Activated CD8-positive, alpha-beta memory T cell treated with anti-CD3 and anti-CD28 coated beads for 1 hour (primary cell): ENCODE measurements at places on chromosomes 3 and 15.

- no peak for DNase-seq
These were observed 87.1 kb downstream of the GABRG3 start for GRCh38 chr15:27057904-27058645.

DNA sequence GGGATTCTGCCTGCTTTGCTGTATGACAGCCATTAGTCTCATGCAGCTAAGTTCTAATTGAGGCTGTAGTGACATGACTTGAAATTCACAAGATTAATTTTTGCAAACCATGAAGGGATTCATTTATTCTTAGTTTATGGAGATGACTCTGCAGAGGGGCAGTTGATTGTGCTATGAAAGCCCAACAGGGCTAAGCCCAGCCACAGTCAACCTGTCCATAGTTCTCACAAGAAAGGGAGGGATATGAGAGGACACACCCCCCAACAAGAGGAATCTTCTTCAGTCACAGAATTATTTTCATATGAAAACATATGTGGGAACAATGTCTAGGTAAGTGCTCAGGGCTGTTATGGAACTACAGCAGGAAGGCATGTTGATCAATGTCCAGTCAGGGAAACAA, 61.9 kb upstream of the ABHD17C start:
- no peak for DNase-seq

DNA sequence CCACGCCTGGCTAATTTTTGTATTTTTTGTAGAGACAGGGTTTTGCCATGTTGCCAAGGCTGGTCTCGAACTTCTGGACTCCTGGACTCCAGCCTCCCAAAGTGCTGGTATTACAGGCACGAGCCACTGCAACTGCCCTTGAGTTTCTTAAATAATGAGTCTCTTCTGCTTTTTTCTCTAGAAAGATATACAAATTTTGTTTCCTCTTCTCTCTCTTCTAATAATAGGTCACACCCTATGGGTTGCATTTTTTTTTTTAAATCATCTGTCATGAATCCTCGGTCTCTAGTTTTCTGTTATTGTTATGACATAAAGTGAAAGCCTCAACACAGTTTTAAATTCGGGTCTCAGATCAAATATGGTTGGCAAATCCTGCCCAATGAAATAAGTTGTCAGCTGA, 111.2 kb downstream of the IL12A start:
- no peak for DNase-seq

- no peak for DNase-seq
These were observed 13.0 kb downstream of the MCM2 start for GRCh38 chr3:127611251-127611650.

- DNase-seq = no peak
These were observed 32.0 kb downstream of the ANKDD1A start for GRCh38 chr15:64943512-64944225.

- no peak for DNase-seq
These were observed 1.1 kb downstream of the EAF1 start for GRCh38 chr3:15428539-15428938.

GRCh38 chr15:62740141-62741004, 302.2 kb upstream of the TPM1 start:
- no peak for DNase-seq

- no peak for DNase-seq
These were observed 51.9 kb upstream of the RPL32 start for GRCh38 chr3:12893247-12893646.

DNA sequence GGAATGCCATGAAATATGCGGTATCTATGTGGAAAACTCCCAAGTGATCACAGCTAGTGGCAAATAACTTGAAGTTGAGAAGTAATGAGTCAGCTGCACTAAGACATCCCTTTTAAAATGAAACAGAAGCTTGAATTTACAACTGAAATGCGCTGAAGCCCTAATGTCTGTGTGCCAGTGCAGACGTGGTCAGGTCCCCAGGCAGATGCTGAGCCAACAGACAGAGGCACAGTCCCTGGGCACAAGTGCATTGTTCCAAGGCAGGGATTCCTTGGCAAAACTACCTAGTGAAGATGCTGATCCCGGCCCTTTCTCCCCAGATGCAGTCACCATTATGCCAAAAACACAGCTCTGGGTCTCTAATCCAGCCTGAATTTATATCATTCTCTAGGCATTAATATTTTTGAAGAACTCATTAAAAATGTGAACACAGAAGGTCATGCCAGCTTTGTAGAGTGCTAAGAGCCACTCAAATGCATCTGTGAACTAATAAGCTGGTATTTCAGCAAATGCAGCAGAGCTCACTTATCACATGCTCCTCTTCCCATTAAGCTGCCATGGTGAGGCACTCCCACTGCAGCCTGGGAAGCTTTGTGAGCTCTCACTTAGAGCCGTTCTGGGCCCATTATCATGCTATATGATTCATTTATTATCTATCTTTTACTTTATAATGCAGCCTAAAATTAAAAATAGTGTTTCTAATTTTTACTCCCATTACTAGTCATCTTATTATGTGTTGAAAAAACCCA, 200.1 kb downstream of the GABRB3 start:
- no peak for DNase-seq

DNA sequence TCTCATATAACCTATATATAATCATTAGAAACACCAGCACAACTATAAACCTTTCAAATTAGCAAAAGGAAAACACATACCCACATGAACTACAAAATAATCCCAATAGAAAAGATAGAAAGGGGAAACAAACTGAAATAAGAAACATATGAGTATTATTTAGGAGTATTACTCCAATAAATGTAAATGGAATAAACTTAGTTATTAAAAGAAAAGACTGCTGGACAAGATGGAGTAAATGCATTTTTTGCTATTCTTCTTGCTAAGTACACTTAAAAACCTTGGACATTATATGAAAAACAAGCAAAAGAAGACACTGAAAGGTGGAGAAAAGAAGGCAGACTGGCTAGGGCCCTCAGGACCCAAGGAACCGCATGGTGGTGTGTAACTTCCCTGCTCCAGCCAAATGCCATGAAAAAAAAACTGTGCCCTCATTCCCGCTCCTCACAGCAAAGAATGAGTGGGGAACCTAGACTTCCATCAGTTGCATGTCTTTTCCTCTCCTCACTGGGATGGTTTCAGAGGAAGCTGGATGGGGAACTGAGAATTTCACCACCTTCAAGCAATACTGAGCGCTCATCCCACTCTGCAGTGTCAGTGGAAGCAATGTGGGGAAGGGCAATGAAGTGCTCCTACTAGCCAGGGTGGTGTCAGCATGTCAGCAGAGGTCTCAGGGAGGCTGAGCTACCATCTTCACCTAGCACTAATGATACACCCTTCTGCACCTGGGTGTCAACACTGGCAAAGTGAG, 43.7 kb upstream of the ADAMTS17 start:
- no peak for DNase-seq

DNA sequence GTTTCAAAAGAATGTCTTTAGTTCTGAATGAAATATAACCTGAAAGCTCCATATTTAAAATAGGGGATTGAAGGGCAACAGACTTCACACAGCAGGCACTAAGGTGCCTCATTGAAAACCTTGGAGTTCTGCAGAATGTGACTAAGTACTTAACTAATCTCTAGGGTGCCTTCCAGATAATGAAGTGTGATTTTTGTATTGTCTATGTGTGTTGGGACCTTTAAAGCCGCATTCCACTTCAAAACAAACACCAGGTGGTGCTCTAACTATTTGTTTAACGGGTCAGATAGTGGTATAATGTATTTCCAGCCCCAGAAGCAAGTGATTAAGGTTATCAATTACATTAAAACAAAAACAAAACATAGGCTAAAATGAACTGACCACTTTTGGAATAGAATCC, 28.0 kb downstream of the TFG start:
- DNase-seq = no peak

DNA sequence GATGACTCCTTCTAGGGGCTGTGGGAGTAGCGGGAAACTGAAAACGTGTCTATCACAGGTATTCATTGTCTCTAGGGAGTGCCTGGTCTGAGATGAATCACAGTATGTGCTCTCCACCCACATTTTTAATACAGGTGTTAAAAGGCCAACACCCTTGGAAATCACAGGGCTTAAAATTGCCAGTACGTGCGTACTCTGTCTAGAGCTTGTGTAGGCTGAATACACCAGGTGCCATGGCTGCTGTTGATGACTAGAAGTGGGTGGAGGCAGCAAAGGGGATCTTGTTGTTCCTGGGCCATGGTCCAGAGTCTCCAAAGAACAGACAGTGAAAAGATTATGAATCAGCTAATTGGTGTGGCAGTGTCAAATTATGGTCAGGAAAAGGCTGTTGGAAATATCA, 35.1 kb upstream of the P3H2 start:
- no peak for DNase-seq

DNA sequence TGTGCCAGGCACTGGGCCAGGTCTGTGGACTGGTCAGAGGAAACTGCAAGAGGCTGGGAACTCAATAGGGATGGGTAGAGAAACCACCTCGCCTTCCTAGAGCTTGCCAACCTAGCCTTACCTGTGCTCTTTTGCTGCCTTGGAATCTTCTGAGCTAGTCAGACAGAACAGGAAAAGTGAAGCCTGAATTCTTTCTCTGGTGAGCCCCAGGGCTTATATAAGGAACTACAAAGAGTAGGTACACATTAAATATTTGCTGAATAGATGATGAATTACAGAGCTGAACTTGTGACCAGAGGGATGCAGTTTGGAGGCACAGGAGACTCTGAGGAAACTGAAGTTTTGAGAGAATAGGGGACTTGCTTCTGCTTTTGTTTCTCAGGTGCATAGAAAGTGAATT, 15.6 kb upstream of the FBXW12 start:
- DNase-seq = no peak
